ENCODE measurements at places on chromosomes 6 and 20.

GRCh38 chr6:13006578-13007300 is 290.2 kb downstream of the PHACTR1 start:
- no peak for DNase-seq

GRCh38 chr20:33091693-33092092 is 12.2 kb downstream of the BPIFB4 start:
- DNase-seq: no peak

DNA sequence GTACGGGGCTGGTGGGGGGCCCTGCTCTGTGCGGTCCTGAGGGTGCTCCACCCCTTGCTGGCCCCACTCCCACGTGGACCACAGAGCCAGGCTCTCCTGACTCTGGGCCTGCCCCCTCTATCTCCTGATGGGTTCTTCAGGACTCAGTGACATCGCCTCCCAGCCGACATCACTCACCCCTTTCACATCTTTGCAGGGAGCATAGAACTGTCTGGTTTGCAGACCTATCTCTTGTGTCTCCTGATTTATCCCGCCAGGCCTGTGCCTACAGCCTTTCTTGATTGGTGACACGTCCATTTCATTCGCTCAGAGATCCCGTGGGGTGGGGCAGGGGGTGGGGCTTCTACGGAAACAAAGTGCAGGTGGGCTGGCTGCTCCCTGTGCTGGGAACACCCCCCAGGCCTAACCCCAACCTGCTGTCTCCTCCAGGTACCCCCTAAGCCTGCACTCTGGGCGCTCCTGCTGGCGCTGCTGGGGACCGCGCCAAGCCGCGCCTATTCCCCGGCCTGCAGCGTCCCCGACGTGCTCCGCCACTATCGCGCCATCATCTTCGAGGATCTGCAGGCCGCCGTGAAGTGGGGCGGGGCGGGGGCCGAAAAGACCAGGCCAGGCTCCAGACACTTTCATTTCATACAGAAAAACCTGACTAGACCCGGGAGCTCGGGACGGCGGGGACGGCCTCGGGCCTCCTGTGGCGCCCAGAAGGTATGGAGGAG is 1.7 kb downstream of the C20orf204 start:
- DNase-seq: no peak

- DNase-seq: peak; percentile 21
These were observed 585 bp downstream of the PIM1 start for GRCh38 chr6:37170273-37171200.

GRCh38 chr6:30828027-30828962 is 56.0 kb upstream of the DDR1 start:
- DNase-seq: peak; percentile 71

GRCh38 chr20:51826372-51826771 is 24.1 kb upstream of the SALL4 start:
- DNase-seq: no peak

DNA sequence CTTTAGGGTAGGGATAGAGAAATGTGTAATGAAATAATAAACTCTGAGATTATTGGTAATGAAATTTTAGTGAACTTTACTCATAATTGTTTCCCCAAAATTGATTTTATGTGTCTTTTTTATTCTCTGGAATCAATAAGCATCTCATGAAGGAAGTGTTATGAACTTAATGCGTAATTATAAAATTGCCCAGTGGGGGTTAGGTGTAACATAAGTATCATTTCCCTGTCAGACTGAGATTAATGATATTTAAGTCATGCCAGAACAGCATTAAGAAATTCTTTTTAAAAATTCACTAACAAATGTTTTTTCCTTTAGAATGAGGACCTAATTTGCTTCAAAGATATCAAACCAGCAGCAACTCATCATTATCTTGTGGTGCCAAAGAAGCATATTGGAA is 10.0 kb downstream of the HINT3 start:
- DNase-seq: no peak

DNA sequence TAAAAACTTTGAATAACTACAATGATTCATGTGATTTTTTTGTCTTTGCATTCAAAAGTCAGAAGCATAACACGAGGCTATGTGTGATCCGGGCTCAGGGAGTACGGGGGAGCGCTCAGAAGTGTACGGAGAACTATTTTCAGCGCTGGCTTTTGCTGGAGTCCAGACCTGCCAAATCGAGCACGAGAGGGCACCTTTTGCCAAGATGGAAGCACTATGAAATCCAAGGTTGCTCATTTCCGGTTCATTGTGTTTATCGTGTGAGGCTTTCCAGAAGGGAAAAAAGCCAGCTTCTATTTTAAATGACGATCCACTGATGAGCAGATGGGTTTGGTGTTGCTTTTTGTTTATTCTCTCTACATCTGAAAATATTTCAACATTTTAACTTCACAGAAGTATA is 11.3 kb downstream of the RAMACL start:
- no peak for DNase-seq

DNA sequence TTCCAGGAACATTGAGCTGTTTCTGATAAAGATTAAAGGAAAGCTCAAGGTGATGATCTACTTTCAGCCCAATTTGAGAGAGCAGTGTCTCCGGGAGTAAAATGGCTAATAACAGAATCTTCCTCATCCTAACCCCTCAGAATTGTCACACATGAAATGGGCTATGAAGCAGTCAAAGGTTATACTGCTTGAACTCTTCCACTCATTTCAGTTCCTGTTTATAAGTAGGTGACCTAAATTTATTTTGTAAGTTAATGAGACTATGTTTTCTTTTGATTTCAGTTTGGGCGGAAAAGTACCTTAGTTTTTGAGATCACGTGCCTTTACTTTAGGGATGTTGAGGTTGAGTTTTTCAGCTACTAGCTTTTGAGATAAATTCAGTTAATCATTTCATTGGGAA is 47.2 kb downstream of the QKI start:
- DNase-seq: no peak

DNA sequence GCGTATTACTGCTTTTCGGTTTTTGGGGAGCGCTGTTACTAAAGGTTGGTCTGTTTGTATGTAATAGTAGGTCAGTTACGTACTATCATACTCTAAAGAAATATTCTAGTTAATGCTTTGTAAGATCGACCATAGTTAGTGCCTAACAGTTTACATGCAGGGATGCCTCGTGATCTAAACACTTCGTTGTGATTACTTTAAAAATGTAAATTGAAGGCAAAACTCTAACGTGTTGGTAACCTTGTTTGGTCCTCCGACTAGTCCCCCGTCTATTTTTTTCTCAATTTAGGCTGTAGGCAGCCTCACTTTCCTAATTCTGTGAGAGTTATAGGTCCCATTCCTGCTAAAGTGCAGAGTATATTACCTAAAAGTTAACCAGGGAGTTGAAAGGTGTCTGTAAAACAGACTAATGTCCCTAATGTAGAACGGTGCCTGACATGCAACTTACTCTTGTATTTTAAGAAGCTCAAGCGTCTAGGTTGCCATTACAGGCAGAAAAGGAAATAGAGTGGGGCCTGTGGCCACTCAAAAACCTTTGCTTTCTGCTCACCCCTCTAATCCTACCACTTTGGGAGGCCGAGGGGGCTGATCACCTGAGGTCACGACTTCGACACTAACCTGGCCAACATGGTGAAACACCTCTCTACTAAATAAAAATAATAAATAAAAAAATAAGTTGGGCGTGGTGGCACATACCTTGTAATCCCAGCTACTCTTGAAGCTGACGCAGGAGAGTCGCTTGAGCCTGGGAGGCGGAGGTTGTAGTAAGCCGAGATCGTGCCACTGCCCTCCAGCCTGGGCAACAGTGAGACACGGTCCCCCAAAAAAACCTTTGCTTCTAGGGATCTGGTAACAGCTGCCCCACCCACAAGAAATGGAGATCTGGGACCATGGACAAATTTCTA is 37.8 kb downstream of the HFE start:
- DNase-seq: no peak

DNA sequence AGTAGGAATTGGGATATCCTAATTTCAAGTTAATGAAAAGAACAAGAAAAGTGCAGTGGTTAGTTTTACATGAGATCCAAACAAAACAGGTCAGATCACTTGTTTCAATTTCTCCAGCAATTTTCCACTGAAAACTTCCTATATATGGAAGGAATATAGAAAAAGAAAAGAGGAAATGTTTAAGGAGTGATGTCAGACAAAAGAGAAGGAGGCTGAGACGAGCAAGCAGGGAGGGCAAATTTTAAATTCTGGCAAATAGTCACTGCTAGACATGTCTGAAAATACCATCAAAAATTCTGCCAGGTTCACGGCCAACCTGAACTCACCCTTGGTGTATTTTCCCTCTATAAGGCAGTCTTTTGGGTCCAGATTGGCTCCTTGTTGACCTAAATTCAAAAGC is 9.5 kb upstream of the NUP153 start:
- no peak for DNase-seq

DNA sequence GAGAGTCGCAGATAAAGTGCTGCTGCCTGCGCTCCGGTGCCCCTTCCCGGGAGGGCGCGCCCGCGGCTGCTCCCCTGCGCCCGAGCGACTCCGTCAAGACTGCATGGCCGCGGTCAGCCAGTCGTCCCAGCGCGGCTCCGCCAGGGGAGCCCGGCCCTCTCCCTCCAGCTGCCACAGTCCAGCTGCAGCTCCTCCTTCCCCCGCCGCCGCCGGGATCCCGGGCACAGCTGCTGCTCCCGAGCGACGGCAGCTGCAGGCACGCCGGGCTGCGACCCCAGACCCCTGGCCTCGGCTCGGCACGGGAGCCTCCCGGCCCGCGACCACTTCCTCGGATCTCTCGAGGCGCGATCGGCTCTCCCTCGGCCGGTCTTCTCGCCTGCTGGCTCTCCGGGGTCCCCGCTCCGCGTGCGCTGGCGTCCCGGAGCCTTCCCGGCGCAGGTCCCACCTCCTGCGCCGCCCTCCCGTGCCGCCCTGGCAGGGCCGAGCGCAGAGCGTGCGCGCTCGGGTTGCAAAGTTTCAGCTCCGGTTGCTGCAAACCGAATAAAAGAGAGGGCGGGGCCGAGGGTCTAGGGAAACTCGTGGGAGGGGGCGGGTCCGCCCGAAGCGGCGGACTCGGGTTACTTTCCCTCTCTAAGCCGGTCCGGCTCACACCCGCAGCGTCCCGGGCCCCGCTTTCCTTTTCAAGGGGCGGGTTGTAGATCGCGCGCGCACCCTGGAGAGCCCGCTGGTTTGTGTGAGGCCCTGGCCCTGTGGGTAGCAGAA is at the start of gene CNKSR3:
Gene CNKSR3, minus strand, starts transcription at position 542 of the 762 bp plus-strand sequence. CDS start 571 bp downstream, outside the sequence.
- DNase-seq: no peak

DNA sequence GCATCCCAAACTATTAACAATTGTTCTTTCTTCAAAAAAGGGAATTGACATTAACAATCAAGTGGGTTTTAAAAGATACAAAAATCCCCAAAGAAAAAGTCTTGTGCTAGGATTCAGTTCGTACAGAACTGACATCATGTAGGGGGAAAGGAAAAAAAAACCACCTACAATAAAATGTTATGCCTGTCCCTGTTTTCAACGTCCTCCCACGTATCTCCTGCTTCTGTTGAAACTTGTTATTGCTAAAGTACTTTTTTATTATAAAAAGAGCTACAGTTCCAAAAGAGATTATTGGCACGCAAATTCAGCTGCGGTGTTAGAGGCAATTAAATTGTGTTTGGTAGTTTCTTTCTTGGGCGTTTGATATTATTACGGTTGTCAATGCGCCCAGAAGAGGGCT is 102.8 kb upstream of the PHACTR1 start:
- DNase-seq: no peak

DNA sequence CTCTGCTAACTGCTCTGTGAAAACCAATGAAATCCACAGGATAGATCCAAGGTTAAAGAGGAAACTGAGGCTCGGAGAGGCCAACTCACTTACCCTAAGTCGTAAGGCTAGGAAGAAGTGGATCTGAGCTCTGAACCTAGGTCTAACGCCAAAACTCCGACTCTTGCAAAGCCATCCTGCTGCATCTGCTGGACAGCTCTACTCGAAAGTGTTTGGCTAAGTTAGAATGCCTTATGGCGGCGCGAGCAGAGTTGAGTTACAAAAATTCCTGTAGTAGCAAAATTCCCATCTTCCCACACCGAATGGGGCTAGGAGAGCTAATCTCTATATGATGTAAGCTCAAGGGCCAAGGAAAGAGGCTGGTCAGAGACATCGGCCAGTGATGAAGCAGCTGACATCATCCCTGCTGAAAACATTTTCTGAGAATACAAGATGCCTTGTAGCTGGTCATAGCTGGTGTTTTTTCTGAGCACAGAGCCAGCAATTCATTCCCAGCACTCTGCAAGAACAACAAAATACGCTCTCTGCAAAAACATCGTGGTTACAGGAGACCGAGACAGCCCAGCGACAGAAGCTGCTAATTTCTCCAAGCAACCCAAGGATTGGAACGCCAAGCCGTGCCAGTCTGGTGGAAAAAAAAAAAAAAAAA is 1.8 kb downstream of the SPATA2 start:
- DNase-seq: no peak

DNA sequence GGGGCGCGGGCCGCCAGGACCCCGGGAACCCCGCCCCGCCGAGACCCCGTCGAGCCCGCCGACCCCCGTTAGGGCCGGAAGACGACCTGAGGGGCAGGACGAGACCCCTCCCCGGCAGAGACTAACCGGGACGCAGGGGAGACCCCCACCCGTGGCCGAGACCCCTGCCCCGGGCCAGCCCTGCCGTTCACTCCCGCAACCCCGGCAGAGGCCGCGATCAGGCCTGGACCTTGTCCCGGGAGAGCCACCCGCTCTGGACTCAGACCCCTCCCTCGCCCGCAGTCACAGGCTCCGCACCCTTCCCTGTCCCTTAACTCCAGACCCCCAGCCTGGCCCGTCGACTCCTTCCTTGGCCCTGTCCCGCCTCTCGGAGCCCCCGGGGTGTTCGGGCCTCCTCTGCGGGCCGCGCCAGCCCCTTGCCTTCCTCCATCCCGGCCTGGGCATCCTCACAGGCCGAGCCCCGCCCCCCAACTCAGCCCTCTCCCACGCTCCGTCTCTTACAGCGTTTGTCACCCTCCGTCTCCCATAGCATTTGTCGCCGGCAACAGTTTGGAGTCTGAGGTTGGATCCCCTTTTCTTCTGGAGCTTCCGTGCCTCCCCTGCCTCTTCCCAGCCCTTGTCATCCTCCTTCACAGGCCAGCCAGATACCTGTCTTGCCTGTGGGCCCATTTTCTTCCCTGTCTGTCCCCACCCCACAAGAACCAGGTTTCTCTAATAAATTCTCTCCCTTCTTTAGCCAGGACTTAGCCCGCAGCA is 569 bp downstream of the TCEA2 start:
- no peak for DNase-seq

DNA sequence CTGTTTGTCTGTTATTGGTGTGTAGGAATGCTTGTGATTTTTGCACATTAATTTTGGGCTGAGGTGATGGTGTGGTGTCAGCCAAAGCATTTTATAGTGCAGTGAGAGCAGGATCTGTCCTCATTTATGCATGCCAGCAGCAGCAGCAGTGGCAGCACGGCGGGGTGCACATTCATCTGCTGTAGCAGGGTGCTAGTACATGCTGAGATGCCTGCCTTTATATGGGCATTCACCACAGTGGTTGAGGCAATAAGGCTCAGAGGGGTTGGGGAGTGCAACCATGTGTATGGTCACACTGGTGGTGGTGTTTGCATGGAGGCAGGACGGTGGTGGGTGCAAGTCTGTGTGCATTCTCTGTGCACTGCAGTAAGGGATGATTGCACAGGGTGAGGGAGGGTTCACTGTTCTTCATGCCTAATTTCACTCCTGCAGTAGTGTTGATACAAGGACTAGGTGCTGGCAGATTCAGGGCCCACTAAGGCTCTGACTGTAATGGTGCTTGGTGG is 129.3 kb upstream of the SYNCRIP start:
- DNase-seq: no peak

GRCh38 chr20:41691443-41691842 is 73.3 kb upstream of the CHD6 start:
- DNase-seq: no peak
